Activated naive CD8-positive, alpha-beta T cell treated with anti-CD3 and anti-CD28 coated beads, Interleukin-2, amount 50 U/mL, for 16 hours (primary cell): ENCODE measurements at places on chromosomes 11 and 22.

- DNase-seq, result no peak
These were observed 3.0 kb downstream of the C11orf68 start for GRCh38 chr11:65915821-65916251.

- DNase-seq, result no peak
These were observed 405.7 kb downstream of the AASDHPPT start for GRCh38 chr11:106482917-106483785.

- no peak for DNase-seq
These were observed 87.1 kb upstream of the CSNK2A3 start for GRCh38 chr11:11440144-11440543.

DNA sequence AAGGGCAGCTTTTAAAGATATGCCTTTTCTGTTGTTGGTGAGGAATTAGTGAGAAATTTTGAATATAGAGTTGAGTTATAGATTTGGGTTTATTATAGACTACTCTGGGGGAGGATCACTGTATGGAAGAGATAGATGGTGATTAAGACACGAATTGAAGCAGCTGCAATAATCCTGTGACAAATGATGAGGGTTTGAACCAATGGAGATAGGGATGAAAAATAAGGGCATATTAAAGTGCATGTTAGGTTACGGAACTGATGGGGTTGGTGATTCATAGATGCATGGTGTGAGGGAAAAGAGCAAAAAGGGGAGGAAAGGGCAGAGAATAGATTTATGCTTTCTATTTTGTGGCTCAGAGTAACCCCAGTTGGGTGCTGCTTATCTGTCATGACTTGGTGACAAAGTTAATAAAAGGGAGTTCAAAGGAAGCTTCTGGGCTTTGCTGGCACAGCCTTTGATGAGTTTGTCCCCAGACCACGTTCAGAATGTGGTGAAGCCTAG, 11.8 kb downstream of the C11orf87 start:
- no peak for DNase-seq

DNA sequence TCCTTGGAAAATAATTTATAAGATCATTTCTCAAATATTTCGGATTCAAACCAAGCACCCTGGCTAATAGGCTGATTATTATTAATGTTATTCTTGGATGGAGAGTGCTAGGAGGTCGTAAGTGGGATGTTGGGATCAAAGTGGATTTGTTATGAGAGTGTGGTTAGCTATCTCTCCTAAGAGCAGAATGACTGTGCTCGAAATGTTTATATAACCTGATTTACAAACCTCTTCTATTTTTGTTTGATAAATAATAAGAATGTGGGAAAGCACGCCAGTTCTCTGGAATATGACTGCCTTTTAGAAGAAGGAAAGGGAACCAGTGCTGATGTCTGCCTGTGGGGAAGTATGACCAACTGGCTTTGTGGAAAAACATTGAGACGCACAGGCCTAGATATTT, 527.5 kb downstream of the NTM start:
- no peak for DNase-seq

DNA sequence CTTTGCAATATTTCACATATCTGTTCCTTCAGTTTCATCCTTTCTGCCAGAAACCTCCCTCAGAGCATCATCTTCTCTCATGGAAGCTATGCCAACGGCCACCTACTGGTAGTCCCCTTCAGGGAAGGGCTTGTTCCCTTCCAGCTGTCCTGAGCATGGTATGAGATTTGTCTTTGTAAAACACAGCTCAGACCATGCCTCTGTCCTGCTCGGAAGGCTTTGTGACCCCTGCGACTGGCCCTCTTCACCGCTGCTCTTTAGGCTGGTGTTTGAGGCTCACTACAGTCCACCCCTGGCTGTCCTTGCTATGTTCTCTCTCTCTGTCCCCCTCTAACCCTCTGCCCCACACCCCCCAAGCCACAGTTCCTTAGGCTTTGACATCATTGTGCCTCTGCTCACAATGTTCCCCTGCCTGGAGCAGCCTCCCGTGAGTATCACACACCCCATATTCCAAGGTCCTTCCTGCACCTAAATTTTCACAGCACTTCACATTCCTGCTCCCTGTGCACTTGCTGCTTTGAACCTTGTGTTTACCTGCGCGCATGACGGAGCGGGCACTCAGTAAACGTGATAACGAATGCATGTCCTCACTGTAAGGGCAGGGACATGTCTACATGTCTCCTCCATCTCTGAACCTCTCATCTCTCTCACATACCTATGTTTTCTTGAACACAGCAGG, 24.0 kb upstream of the ACER3 start:
- no peak for DNase-seq
